Glomerular endothelial cell (primary cell): ENCODE measurements at places on chromosomes 16 and 17.

GRCh38 chr17:57035971-57036481, 49.0 kb upstream of the AKAP1 start:
- DNase-seq: no peak

GRCh38 chr17:28912938-28913333, 10.1 kb upstream of the DHRS13 start:
- DNase-seq: no peak

GRCh38 chr17:66978514-66979061, 14.1 kb downstream of the CACNG4 start:
- no peak for DNase-seq

GRCh38 chr17:4616476-4616875, 25.0 kb downstream of the ALOX15 start:
- no peak for DNase-seq

GRCh38 chr17:46948544-46948943, 25.6 kb downstream of the GOSR2 start:
- no peak for DNase-seq

DNA sequence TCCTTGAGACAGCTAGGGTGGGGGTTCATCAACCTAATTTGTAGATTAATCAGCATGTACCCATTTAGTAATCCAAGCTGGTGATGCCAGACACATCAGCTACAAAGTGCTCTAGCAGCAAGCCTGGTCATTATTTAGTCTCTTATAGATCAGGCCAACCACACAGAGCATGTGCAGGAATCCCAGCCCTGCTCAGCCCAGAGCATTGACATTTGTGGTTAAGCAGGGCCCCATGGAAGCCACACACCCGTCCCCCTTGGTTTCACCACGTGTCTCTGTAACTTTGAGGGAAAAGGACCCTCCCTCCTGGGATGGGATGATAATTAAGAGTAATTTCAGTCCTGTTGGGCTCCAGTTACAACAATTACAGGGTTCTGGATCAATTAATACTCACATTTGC, 268.8 kb upstream of the RPL38 start:
- no peak for DNase-seq

DNA sequence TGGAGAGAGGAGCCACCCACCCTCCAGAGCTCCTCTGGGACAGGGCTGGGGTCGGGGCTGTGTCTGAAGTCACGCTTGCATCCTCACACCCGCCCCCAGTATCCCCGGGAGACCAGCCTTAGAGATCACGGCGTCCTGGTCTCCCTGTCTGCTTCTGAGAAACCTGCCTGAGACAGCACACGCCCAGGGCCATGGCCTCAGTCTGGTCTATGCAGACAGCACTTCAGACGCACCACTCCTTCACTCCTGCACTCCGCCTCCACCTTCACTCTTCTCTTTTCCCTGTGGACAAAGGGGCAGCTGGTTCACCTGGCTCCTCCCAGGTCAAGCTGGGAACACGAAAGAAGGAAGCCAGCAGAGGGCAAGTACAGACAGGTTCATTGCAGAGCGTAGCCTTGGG, 248.0 kb upstream of the GSE1 start:
- DNase-seq: no peak

DNA sequence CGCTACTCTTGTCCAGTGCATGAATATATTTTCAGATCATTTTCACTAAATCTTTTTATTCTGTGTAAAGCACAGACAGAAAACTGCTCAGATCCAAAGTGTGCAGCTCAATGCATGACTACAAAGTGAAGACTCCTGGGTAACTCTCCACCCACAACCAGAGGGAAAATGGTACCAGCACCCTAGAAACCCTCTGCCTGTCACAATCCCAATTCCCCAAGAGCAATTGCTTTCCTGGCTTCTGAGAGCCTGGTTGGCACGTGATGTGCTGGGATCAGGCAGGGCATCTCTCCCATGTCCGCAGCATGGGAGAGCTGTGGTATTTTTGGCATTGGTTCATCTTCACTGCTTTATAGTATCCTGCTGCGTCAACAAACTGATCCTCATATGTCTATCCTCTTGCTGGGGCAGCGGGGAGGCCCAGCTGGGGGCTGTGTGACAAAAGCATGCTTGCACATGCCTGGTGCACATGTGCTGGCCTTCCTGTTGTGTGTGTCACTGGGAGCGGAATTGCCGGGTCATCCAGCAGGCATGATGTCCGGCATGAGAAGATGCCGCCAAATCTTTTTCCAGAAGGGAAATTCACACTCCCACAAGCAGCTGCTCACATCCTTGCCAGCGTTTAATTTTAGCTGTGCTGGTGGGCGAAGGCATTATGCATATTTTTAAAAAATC, 278.9 kb upstream of the FOXF1 start:
- no peak for DNase-seq

GRCh38 chr16:58639230-58639629, 9.6 kb upstream of the CNOT1 start:
- DNase-seq: no peak

- no peak for DNase-seq
These were observed 200.1 kb upstream of the GSE1 start for GRCh38 chr16:85412911-85413520.

DNA sequence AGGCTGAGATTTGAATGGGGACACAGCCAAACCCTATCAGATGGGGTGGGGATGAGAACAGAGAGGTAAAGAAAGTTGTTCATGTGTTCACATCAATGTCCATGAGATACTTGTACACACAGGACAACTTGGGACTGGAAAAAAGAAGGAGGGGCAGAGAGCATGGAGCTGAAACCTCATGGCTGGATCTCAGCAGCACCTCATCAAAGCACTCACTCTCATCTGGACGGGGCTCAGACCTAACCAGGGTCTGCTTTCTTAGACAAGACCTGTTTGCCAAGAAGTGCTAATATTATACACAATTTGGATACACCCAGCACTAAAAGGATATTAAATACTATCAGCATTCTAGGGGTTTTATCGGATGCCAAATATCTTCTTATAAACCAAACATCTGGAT, 399.8 kb downstream of the SLC39A11 start:
- no peak for DNase-seq

DNA sequence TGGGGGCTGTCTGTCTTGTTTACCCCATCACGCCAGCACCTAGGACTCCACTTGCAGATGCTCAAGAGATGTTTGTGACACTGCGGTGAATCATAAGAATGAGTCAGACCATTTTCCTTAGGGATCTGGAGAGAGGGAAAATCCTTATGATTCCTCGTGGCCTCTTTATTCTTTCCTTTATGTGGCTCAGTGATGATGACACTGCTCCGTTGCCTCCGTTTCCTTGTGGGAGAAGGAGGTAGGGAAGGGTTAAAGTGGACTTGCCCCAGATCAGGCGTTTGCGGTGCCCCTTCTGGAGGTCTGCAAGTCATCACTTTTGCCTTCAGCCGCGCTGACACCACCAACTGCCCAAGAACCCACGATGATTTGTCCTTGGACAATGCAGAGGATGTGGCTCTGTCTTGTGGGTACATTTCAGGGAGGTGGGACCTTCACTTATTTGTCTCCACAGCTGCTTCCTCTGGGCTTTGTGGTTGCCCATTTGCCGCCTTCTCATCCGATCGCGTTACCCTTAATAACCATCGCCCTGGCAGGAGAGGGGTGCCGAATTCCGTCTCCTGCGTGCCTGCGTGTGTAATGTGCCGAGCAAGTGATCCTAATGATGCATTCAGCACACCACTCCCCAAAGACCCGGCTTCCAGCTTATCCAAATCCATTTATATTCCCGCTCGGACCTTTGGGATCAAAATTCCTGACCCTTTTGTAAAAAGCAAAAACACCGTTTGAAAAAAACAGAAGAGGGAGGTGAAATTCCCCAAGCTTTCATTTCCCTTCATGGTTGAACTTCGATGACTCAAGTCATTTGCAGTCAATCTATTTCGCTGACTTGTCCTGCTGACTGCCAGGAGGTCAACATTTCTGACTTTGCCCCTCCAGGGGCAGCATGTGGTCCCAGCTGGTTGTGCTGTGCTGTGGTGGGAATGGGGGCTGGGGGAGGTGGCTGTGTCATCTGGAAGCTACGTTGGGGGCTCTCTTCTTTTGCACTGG, 87.2 kb upstream of the IRX3 start:
- peak; percentile 3 for DNase-seq

DNA sequence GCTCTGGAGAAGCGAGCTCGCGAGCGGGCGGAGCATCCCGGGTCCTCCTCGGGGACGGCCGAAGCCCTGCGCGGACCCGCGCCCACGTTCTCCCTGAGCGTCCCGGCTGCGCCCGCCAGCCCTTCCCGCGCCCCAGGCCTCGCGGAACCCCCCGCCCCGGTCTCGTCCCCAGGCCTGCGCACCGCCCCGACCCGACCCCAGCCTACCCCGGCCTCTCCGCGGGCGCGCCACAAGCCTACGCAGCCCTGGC, 159 bp downstream of the USP36 start:
- DNase-seq: no peak

- peak; percentile 12 for DNase-seq
These were observed 65.0 kb downstream of the PARN start for GRCh38 chr16:14564861-14565687.

- no peak for DNase-seq
These were observed 6.5 kb downstream of the CHD9 start for GRCh38 chr16:53061256-53061655.

DNA sequence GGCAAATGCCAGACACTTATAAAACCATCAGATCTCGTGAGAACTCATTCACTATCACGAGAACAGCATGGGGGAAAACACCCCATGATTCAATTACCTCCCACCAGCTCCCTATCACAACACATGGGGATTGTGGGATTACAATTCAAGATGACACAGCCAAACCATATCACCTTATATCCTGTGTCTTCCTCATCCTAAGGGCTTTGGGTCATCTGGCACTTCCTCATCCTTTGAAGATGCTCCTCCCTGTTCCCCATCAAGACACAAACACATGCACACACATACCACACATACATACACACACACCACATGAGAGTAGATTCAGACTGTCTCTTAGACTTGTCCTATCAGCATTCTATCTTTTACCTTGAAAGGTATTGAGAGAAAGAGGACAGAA, 2.8 kb upstream of the PMFBP1 start:
- no peak for DNase-seq

GRCh38 chr16:87417528-87417910, 25.4 kb downstream of the MAP1LC3B start:
- no peak for DNase-seq

DNA sequence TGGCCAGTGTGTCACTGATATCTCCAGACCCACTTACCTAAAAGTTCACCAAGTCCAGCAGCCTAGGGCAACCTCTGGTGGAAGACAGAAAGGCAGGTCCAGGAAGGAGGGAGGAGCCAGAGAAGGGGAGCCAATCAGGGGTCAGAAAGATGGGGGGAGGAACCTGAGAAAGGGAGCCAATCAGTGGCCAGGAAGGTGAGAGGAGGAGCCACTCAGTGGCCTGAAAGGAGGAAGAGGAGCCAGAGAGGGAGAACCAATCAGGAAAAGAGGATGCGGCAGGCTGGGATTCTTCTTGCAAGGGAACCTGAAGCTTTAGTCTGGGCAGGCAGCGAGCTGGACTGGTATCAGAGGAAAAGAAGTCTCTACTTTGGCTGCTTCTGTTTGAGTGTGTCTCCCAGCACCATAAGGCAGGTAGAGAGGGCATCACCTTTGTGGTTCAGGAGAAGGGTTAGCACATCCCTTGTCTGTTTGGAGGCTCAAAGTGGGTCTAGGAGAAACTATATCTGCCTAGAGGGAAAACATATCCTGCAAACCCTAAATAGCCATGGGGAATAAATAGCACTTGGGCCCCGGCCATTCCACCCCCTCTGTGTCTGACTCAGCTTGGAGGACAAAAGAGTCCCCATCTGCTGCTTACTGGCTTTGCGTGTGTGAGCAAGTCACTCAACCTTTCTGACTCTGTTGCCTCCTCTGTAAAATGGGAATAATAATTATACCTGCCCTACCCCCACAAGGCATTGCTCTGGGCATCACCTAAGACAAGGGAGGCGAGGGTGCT, 43.4 kb upstream of the CRHR1 start:
- no peak for DNase-seq

DNA sequence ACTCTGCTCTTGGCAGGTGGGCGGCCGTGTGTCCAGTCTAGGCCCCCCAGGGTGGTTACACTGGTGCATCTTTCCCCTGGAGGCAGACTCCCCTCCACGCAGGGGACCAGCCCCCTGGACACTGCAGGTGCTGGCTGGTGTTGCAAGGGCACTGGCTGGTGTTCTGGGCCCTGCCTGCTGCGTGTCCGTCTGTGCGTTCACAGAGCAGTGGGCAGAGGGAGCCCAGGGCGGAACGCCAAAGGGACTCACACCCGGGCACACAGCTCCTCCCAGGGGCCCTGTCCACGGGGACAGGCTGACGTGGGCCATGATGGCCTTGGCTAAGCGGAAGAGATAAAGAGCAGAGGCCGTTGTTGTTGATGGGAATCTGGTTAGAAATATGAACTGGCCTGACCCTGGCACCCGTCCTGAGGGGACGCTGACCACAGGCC, 27.3 kb downstream of the ACSF3 start:
- DNase-seq: no peak

DNA sequence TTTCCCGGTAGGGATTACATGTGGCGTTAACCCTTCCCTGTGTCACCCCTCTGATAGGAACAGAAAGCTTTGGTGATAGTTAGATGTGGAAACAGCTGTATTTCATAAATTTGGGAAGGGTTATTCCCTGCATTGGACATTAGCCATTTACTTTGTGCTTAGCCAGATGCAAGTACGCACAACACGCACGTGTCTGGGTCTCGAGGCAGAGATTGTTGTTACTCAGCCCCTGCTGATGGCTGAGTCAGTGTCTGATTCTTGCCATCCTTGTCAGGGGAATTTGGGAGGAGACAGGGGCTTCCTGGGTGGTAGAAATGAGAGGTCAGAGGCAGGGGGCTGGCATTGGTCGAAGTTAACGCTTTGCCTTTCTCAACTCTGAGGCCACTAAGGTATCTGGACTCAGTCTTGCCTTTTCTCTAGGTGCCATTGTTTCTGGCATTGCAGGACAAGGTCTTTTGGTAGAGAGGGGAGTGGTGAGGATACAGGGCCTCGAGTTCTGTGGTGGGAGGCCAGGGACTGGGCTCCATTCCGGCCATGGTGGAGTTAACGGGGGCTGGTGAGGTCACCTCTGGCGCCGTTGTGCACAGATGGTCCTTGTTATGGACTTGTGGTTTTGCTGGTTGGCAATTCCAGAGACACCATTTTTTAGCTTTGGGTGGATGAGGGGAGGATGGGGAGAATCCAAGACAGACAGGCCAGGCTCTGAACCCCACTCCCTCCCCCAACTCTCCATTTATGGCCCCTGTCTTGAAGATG, 8.2 kb downstream of the MMP2 start:
- no peak for DNase-seq

GRCh38 chr16:57413301-57413730, 8.7 kb downstream of the CCL17 start:
- no peak for DNase-seq

GRCh38 chr17:49887086-49887743, 39.3 kb upstream of the TAC4 start:
- no peak for DNase-seq

- DNase-seq: no peak
These were observed 23.9 kb downstream of the NLRC3 start for GRCh38 chr16:3553138-3553923.
